ENCODE measurements at places on chromosomes 1 and 21.

DNA sequence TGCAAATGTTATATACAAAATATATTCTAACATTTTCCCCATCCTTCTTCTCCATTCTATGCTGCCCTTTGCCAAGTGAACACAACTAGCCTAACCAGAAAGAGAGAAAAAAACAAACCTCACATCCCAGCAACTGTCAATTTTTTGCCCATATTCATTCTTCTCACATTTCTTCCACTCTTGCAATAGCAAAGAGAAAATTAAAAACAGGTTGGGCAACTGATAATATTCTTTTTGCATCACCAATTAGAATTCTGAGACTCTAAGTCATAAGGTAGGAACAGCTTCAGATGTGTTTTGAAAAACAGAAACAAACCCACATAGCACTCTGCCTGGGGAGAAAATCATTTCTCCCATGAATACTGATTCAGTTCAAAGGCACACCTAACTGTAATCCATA, 25.2 kb upstream of the EXO1 start:
- H3K36me3 ChIP-seq = no peaks in the 10 kb centered on the region
- H3K4me3 ChIP-seq = no peak overlapping the region
- H3K27ac ChIP-seq = no peak overlapping the region
- H3K4me1 ChIP-seq = no peaks in the 10 kb centered on the region
- H3K27me3 ChIP-seq = no peaks in the 10 kb centered on the region
- no peak for DNase-seq

- H3K36me3 ChIP-seq = peaks cover 60% of the 10 kb centered on the region
- no peak overlapping the region for H3K4me3 ChIP-seq
- no peak overlapping the region for H3K27ac ChIP-seq
- no peak for DNase-seq
- peaks cover 6% of the 10 kb centered on the region for H3K4me1 ChIP-seq
Observed at GRCh38 chr1:45659222-45659621, 27.1 kb downstream of the GPBP1L1 start.

DNA sequence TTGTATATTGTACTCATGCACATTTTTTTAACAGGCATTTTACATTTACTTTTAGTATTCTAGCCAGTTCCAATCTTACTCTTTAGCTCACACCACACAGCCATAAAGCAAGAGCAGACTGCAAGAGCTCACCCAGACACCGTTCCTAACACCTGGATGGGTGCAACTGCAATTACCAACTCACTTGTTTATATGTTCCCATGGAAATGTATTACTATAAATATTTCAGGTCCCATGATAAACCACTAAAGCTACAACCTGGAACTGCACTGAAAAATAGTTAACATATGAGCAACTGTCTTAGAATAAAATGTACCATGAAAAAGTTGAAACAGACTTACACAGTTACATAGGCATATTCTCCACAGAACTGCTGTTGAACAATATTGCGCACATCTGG, 30.8 kb downstream of the USP48 start:
- peaks cover 68% of the 10 kb centered on the region for H3K36me3 ChIP-seq
- H3K27me3 ChIP-seq = no peaks in the 10 kb centered on the region
- no peak overlapping the region for H3K4me3 ChIP-seq
- no peak overlapping the region for H3K27ac ChIP-seq
- no peak for DNase-seq

DNA sequence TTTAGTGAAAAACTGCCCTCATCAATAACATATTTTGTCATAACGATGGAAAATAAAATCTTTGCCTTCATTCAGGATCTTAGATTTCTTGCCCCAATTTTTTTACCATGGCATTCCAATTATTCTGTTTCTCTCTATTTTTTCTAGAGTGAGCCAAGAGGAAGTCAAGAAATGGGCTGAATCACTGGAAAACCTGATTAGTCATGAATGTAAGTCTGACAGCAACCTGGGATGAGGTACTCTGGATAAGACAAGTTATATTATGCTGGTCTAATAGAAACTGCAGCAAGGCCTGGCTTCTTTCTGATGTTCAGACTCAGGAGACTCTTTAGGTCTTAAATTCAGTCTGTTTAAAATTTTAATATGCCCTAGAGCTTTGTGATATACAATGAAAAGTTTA, 3.5 kb downstream of the RGS4 start:
- DNase-seq = no peak
- H3K4me1 ChIP-seq = peaks cover 6% of the 10 kb centered on the region
- H3K4me3 ChIP-seq = no peak overlapping the region

GRCh38 chr1:14567903-14568302, 30.6 kb upstream of the KAZN start:
- H3K36me3 ChIP-seq = no peaks in the 10 kb centered on the region
- H3K4me1 ChIP-seq = no peaks in the 10 kb centered on the region
- DNase-seq = no peak
- no peak overlapping the region for H3K27ac ChIP-seq

DNA sequence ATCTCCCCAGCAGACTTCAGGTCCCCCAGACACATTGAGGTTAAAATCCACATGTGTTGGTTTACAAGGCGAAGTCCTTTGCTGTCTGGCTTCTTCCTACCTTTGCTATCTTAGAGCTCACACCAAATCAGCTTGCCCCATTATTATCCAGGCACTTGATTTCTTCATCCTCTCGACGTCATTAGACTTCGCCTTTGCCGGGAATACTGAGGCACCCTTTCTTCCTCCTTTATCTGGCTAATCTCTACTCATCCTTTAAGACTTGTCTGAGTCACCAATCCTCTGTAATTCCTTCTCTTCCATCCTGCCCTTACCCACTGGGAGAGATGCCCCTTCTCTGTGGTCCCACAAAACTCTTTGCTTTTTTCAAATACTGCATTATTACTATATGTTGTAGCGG, 9.2 kb upstream of the XCL2 start:
- no peaks in the 10 kb centered on the region for H3K36me3 ChIP-seq
- no peak for DNase-seq
- H3K27me3 ChIP-seq = no peaks in the 10 kb centered on the region
- no peaks in the 10 kb centered on the region for H3K4me1 ChIP-seq

DNA sequence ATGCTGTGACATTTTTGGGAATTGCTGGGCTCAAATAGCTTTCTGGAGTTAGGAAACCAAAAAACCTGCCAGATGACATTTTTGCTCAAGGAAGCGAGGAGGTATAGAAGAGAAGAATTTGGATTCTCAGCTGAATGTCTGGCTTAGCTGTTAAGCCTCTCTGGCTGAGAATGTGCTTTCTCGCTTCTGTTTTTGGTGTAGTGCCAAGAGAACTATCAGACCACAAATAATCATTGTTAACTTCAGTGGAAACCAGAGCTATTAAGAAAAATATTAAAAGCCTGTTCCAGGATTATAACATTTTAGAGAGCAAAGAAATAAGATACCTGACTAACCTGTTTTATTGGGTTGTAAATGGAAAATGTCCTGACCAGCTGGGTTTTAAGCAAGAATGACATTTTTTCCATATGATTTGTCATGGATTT, 39.5 kb upstream of the DIPK1A start:
- no peak overlapping the region for H3K27ac ChIP-seq
- H3K36me3 ChIP-seq = no peaks in the 10 kb centered on the region
- peaks cover 12% of the 10 kb centered on the region for H3K4me1 ChIP-seq
- DNase-seq = no peak

DNA sequence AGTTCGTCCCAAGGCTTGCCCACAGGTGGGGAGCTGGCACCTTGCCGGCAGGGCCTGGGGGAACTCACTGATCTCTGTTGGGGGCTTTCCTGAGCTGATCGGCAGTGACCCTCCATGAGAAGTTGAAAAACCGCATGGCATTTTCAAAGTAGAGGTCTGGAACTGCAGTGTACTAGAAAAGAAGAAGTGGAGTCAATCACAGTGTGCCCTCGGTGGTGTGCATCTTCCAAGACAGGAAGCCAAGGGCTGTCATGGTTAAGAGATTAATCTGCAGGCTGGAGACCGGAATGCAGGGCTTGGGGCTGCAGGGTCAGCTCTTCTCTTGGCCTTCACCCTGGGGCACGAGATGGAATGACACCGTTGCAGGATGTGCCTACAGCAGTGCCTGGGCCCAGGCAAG, 56.8 kb downstream of the ECE1 start:
- peaks cover 14% of the 10 kb centered on the region for H3K4me1 ChIP-seq
- no peak for DNase-seq

DNA sequence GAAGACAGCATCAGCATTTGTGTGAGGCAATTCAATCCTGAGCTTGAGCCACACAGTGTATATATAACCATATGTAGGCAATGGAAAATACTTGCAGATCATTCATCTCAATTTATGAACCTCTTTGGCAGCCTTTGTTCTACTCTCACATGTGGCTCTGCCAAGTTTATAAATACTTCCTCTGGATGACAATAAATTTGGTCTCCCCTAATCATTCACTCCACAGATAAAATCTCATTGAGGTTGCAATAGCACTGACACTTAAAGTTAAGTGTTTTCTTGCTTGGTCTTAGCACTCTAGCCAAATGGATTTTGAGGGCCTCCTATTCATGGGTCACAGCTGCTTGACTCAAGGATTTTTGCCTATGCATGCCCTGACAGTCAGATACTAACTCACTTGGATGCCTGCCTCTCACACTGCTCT, 136.6 kb upstream of the VANGL1 start:
- no peak overlapping the region for H3K27ac ChIP-seq
- no peak for DNase-seq
- no peaks in the 10 kb centered on the region for H3K4me1 ChIP-seq
- H3K27me3 ChIP-seq = no peaks in the 10 kb centered on the region
- no peak overlapping the region for H3K4me3 ChIP-seq
- H3K36me3 ChIP-seq = no peaks in the 10 kb centered on the region

- H3K27ac ChIP-seq = no peak overlapping the region
- no peak overlapping the region for H3K4me3 ChIP-seq
- no peaks in the 10 kb centered on the region for H3K27me3 ChIP-seq
- DNase-seq = no peak
Observed at GRCh38 chr1:34640654-34641401, 114.0 kb upstream of the GJB5 start.

GRCh38 chr1:116881879-116882520, 27.7 kb upstream of the PTGFRN start:
- peak; percentile 89 for DNase-seq
- H3K27me3 ChIP-seq = no peaks in the 10 kb centered on the region
- peak overlapping the region; percentile 65 for H3K27ac ChIP-seq
- H3K36me3 ChIP-seq = no peaks in the 10 kb centered on the region

DNA sequence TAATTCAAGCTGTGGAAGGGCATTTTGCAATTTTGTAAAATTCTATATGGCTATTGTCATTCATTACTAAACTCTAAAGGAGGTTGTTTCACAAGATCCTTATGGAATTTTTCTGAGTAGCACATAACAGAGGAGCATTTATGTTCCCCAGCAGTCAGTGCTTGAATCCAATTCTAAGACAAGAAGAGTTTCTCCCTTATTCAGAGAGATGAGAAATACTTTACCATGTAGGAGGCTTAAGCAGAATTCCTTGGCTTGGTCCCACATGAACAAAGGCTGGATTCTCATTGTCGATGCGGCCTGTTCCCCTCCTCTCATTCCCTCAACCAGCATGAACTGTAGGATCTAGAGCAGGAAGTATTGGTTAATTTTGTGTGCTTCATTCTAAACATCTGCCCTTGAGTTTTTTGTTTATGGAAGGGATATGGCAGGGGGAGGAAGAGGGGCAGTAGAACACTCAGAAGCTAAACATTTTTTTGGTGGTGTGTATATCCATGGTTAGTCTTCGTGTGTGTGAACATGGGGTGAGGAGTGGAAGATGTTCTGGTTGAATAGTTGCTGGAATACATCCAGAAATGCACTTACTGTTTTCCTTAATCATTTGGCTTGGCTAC, 74.3 kb downstream of the LAMC1 start:
- H3K27ac ChIP-seq = peak overlapping the region; percentile 13
- no peak overlapping the region for H3K4me3 ChIP-seq
- no peaks in the 10 kb centered on the region for H3K36me3 ChIP-seq
- peaks cover 56% of the 10 kb centered on the region for H3K4me1 ChIP-seq

GRCh38 chr1:182910143-182910542, 42.8 kb downstream of the SHCBP1L start:
- H3K36me3 ChIP-seq = no peaks in the 10 kb centered on the region
- H3K4me3 ChIP-seq = no peak overlapping the region
- no peak overlapping the region for H3K27ac ChIP-seq
- no peak for DNase-seq

- no peaks in the 10 kb centered on the region for H3K4me1 ChIP-seq
- H3K4me3 ChIP-seq = no peak overlapping the region
- no peaks in the 10 kb centered on the region for H3K36me3 ChIP-seq
- no peaks in the 10 kb centered on the region for H3K27me3 ChIP-seq
- peak overlapping the region; percentile 96 for H3K27ac ChIP-seq
- peak; percentile 53 for DNase-seq
Observed at GRCh38 chr1:31573261-31573660, 3.1 kb upstream of the TINAGL1 start.

- DNase-seq = no peak
- no peaks in the 10 kb centered on the region for H3K4me1 ChIP-seq
- no peaks in the 10 kb centered on the region for H3K27me3 ChIP-seq
- H3K4me3 ChIP-seq = no peak within 1 kb of the TSS
- no peak within 1 kb of the TSS for H3K27ac ChIP-seq
- no peaks in the 10 kb centered on the region for H3K36me3 ChIP-seq
Observed at GRCh38 chr1:10449751-10450150, at the start of gene CORT. Gene CORT, plus strand, starts transcription at chr1:10450031. Its CDS starts 193 bp downstream, at chr1:10450224.

GRCh38 chr21:21612466-21612865, 614.3 kb downstream of the NCAM2 start:
- H3K27ac ChIP-seq = no peak overlapping the region
- no peak overlapping the region for H3K4me3 ChIP-seq
- H3K4me1 ChIP-seq = no peaks in the 10 kb centered on the region

DNA sequence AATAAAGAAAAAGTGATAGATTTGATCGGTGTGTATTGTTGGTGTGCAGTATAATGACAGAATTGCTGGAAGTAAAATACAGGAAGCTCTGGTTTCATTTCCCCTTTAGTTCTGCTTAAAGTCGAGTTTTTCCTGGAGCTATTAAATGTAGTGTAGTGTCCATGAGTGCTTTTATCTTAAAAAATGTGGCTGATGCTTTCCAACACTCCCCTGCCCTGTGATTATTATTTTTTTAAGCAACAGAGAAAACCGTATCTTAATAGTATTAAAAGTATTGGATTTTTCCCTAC, 1.1 kb downstream of the LGALS8 start:
- H3K4me3 ChIP-seq = peak overlapping the region; percentile 80
- no peaks in the 10 kb centered on the region for H3K27me3 ChIP-seq
- peaks cover 34% of the 10 kb centered on the region for H3K36me3 ChIP-seq
- no peaks in the 10 kb centered on the region for H3K4me1 ChIP-seq

DNA sequence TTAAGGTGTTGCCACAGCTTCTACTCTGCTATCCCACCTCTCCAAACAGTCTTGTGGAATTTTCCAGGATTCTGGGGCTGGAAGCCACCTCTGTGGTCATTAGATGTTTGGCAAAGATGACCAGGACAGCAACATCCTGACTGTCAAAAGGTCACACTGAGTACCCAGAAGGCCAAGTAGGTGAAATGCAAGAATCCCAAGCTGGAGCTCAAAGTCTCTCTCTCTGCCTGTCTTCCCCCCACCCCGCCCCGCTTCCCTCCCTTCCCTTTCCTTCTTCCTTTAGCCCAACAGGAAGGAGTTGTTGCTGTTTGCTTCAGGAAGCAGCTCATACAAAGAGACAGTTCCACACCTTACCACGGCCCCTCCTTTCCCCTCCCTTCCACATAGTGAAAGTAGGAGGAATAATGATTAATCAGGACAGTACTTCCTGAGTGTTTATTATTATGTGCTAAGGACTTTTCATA, 75.6 kb upstream of the SLC2A1 start:
- H3K4me1 ChIP-seq = no peaks in the 10 kb centered on the region
- no peaks in the 10 kb centered on the region for H3K36me3 ChIP-seq
- no peak overlapping the region for H3K4me3 ChIP-seq
- H3K27me3 ChIP-seq = no peaks in the 10 kb centered on the region

Data from right atrium auricular region (tissue), 2 donors.